Activated CD4-positive, alpha-beta T cell treated with anti-CD3 and anti-CD28 coated beads, Interleukin-2, amount 10 ng/mL, durations not matched to agents 7 days and 5 days (primary cell): ENCODE measurements at places on chromosomes 16 and 17. TPM values are rescaled to one million over a fixed set of nuclear protein-coding genes. Genes with fewer than 3 reads are reported as not detected.
A peak's percentile ranks its signal among the peaks of the same experiment; 100 is the strongest.

- H3K36me3 ChIP-seq, result no peaks in the 10 kb centered on the region
- peaks cover 17% of the 10 kb centered on the region for H3K4me1 ChIP-seq
- H3K4me3 ChIP-seq, result no peak overlapping the region
- H3K27me3 ChIP-seq, result no peaks in the 10 kb centered on the region
- H3K27ac ChIP-seq, result peak overlapping the region; percentile 36
- DNase-seq, result no peak
Measured at GRCh38 chr16:81738783-81739496, 40.2 kb upstream of the PLCG2 start.

- H3K4me3 ChIP-seq, result no peak overlapping the region
- no peak for DNase-seq
- H3K36me3 ChIP-seq, result no peaks in the 10 kb centered on the region
- no peak overlapping the region for H3K27ac ChIP-seq
- H3K27me3 ChIP-seq, result no peaks in the 10 kb centered on the region
Measured at GRCh38 chr16:9297437-9298113, 206.1 kb downstream of the HAPSTR1 start.

- H3K27ac ChIP-seq, result peak overlapping the region; percentile 90
- H3K4me1 ChIP-seq, result peaks cover 37% of the 10 kb centered on the region
Measured at GRCh38 chr17:5282642-5283217, 646 bp downstream of the RABEP1 start.

GRCh38 chr17:61088556-61088955, 311.1 kb upstream of the TBX2 start:
- no peaks in the 10 kb centered on the region for H3K27me3 ChIP-seq

DNA sequence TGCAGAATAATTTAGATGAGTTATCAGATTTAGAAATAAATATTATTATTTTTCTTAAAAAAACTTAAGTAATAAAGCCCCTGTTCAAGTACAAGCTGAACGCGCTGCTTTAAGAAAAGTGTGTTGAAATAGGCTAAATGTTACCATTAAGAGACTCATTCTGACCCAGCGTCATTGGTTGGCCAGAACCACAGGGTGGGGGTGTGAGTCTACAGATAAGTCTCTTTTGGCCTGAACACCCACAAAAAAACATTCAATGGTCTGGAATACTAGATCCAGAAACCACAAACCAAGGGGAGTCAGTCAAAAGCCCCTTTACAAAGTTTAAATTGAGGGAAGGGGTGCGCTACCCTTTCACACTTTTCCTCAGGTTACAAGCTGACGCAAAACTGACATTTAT, 776.1 kb downstream of the KCNJ2 start:
- H3K27ac ChIP-seq, result no peak overlapping the region
- no peaks in the 10 kb centered on the region for H3K27me3 ChIP-seq
- no peak for DNase-seq
- no peaks in the 10 kb centered on the region for H3K36me3 ChIP-seq

GRCh38 chr16:54177862-54178477, 108.6 kb downstream of the IRX3 start:
- no peaks in the 10 kb centered on the region for H3K36me3 ChIP-seq
- no peak overlapping the region for H3K27ac ChIP-seq
- no peaks in the 10 kb centered on the region for H3K4me1 ChIP-seq
- no peak overlapping the region for H3K4me3 ChIP-seq
- H3K27me3 ChIP-seq, result peaks cover 14% of the 10 kb centered on the region

DNA sequence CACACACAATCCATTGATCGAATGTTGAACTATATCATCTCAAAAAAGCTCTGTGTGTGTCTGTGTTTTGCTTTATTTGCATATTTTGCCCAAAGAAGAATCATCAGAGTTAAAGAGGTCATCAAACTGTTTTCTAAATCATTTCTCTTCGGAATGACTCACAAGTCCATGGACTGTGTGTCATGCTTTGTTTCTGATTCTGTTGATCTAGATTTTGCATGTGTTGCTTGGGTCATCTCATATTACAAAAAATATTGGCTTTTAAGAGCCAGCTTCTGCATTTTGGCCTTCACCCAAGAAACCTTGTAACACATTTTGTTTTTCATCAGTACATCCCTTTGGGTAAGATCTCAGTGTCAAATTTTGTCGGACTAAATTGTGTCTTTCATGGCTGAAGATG, 471.2 kb upstream of the HSBP1 start:
- H3K27me3 ChIP-seq, result no peaks in the 10 kb centered on the region
- H3K4me3 ChIP-seq, result no peak overlapping the region
- H3K36me3 ChIP-seq, result no peaks in the 10 kb centered on the region
- H3K4me1 ChIP-seq, result no peaks in the 10 kb centered on the region

DNA sequence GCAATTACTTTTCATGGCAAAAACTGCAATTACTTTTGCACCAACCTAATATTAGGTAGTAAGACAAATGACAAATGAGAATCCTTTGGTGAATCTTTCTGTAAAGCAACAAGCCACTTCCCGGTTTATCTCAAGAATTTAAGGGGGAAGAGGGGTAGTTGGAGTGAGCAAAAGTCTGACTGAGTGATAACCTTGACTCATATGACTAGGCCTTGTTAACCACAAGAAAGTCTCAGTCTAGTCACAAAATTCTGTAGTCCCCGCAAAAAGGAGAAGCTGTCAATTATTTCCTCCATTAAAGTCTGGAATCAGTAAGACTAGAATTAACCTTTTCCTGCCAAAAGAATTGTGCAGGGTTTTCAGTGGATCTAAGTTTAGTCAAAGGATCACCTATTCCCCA, 72.2 kb upstream of the GNAO1 start:
- no peak overlapping the region for H3K4me3 ChIP-seq
- H3K27me3 ChIP-seq, result peaks cover 38% of the 10 kb centered on the region
- H3K27ac ChIP-seq, result no peak overlapping the region
- no peaks in the 10 kb centered on the region for H3K36me3 ChIP-seq
- H3K4me1 ChIP-seq, result peaks cover 6% of the 10 kb centered on the region
- no peak for DNase-seq

DNA sequence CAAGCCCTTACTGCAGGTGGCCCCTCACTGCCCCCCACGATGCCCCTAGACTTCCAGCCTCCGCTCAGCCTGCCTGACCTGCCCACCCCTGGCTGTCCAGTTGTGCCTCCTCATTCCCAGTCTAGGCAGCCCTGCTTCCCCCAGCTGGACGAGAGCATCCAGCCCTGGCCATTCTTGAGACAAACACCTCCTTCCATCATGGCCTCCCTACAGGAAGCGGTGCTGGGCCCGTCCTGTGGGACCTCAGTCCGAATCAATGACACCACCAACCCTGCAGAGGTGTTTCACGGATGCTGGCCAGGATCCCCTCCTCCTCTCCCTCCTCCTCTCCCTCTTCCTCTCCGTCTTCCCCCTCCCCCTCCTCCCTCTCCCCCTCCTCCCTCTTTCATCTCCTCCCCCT, 28.3 kb downstream of the CCDC40 start:
- no peak for DNase-seq
- H3K4me1 ChIP-seq, result peaks cover 3% of the 10 kb centered on the region
- no peak overlapping the region for H3K4me3 ChIP-seq
- no peaks in the 10 kb centered on the region for H3K27me3 ChIP-seq
- H3K27ac ChIP-seq, result no peak overlapping the region
- no peaks in the 10 kb centered on the region for H3K36me3 ChIP-seq

- H3K27ac ChIP-seq, result no peak overlapping the region
- H3K4me3 ChIP-seq, result peak overlapping the region; percentile 55
- peaks cover 59% of the 10 kb centered on the region for H3K27me3 ChIP-seq
- peak; percentile 37 for DNase-seq
Measured at GRCh38 chr17:56594320-56595107, 1.0 kb downstream of the NOG start.

GRCh38 chr17:81074875-81075274, 39.9 kb downstream of the BAIAP2 start:
- DNase-seq, result no peak
- H3K27me3 ChIP-seq, result no peaks in the 10 kb centered on the region
- no peaks in the 10 kb centered on the region for H3K4me1 ChIP-seq
- H3K27ac ChIP-seq, result no peak overlapping the region
- H3K36me3 ChIP-seq, result no peaks in the 10 kb centered on the region

DNA sequence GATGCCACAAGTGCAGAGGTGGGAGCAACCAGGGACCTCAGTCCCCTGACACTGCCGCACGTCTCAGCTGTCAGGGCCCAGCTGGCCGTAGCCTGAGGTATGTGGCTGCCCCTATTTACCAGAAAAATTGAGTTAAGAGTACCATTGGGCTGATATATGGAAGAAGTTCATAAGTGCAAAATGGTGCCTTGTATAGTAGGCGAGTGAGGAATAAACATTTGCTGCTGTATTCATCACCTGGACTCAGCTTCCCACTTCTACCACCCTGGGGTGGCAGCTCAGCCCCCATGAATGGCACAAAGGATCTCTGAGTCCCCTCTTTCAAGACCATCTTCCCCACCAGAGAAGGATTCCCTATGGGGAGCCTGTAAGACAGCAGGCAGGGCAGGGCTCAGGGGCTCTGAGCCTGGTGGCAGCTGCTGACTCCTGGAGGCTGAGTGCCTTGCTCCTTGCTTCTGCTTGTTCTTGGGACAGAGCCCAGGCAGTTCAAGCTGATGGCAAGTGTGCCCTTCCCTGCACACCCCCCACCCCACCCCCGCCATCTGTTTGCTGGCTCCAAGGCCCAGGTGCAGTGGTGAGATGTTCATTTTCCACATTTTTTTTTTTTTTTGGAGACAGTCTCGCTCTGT, 29.0 kb downstream of the TRPV2 start:
- DNase-seq, result no peak
- H3K4me1 ChIP-seq, result peaks cover 50% of the 10 kb centered on the region
- H3K36me3 ChIP-seq, result peaks cover 63% of the 10 kb centered on the region
- H3K4me3 ChIP-seq, result no peak overlapping the region
- H3K27me3 ChIP-seq, result no peaks in the 10 kb centered on the region
- H3K27ac ChIP-seq, result no peak overlapping the region

DNA sequence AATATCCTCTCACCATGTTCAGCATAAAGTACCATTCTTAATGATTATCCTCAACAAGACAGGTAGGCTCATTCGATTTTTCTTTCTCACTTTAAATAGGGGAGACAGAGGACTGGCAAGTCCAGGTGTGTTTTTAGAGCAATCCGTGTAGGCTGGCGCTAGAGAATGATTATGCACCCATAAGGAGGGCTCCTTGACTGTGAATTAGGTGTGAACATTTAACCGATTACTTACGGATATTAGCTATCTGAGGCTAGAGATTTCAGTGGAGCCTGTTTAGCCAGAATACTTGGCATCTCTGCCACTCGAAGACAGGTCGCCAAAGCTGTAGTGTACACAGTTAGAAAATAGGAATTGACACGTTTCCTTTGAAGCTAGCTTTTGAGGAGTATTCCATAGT, 1.9 kb downstream of the SEC14L1 start:
- no peak for DNase-seq
- peak overlapping the region; percentile 88 for H3K4me3 ChIP-seq
- no peak overlapping the region for H3K27ac ChIP-seq
- H3K27me3 ChIP-seq, result no peaks in the 10 kb centered on the region

OR3A3 gene
- not detected for total RNA-seq

PERCC1 gene
- total RNA-seq, result not detected
